NCI-H1105 (cell line): ENCODE measurements at places on chromosomes 6 and 20.

- no peak for DNase-seq
These were observed 21.9 kb upstream of the PNRC1 start for GRCh38 chr6:89058627-89059026.

DNA sequence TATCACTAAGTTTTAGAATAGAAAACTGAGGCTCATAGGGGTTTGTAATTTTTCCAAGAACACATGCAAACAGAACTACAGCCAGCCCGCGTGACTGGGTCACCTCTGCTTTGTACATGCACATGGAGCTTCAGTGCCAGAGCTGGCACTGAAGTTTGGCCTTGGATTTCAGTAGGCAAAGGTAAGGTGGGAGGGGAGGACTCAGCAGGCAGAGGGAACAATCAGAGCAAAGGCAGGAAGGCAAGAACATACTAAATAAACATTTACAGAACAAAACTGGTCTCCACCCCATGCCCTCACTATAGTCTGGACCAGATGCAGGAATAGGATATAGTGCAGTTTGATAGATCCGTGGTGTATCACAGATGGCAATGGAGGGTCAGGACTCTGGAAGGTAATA lies 13.6 kb upstream of the ABRACL start:
- DNase-seq: no peak

DNA sequence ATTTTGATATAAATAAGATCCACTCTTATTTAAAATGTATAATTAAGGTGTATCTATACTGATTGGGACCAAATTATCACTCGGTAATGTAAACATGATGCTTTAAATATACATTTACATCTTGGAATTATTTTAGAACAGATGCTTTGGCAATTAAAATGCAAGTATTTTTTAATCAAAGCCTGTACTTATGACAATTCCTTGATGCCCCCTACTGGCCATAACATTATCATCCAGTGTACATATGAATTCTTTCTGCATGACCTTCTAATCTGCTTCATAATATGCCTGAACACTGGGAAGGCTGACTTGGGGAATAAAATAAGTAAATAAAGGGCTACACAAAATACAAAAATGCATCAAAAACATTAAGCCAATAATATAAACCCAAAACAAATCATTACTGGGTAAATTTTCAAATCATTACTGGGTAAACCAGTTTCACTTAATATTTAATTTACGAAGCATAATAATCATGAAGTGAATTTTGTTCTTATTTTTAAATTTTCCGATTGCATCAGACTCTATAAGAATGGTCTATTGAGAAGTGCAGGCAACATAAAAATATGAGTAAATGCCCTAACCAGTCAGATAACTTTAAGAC lies 65.1 kb downstream of the CGA start:
- DNase-seq: peak; percentile 17

DNA sequence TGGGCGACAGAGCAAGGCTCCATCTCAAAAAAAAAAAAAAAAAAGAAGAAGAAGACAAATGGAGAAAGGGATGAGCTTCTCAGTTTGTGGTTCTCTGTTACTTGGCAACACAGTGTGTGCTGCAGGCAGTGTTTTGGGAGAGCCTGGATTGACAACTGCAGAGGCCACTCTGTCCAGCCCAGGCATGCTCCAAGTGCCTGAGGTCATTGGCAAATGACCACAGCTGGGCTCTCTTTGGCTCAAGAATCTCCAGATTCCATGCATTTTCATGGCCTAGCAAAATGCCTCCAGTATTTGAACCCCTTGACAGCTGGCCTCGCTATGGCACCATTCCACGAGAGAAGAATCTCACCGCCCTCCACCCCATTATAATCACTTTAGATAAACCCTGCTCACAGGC lies 126.2 kb downstream of the ANKRD60 start:
- DNase-seq: no peak

DNA sequence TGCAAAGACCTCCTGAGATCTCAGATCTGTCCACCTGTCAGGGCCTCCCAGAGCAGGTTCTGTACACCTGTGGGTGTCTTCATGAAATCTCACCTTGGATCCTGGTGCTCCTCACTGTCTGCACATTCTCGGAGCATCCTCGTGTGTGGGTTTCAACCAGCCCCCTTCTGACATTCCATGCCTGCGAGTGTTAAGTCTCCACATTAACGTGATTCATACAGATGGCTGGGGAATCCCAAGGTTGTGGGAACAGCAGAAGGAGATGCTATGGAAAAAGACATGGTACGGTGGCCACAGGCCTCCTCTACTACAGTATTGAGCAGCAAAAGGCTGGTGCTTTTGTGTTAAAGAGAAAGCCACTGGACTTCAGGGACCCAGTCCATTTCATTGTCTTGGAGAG lies 556.5 kb downstream of the DHX35 start:
- no peak for DNase-seq

DNA sequence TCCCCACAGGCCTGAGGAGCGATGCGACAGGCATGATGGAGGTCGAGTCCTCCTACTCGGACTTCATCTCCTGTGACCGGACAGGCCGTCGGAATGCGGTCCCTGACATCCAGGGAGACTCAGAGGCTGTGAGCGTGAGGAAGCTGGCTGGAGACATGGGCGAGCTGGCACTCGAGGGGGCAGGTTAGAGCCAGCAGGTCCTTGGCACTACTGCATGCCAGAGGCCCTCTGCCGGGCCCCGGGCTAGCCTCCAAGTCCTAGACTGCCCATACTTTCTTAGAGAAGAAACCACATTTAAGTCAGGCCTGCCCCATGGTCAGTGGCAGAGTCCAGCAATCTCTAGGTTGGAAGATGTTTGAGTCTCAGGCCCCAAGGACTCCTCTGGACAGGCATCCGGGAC lies 32.1 kb downstream of the PKIG start:
- DNase-seq: no peak

GRCh38 chr6:80433010-80433672 lies 326.7 kb downstream of the BCKDHB start:
- no peak for DNase-seq

- DNase-seq: no peak
These were observed 23.1 kb downstream of the STK35 start for GRCh38 chr20:2124564-2125213.

DNA sequence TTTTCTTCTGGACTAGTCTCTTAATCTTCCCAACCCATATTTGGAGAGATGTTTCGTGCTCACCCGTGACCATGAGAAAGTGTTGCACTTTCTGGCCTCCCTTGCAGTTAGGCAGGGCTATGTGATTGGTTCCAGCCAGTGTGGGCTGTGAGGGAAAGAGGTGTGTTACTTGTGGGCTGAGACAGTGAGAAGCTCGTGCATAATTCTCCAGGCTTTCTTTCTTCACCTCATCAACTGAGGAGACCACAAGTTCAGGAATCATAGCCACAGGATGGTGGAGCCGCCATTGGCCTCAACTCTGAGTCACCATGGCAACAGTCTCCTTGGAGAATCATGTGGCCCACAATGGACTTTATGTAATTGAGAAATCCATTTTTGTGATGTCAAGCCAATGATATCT lies 57.5 kb upstream of the FUCA2 start:
- DNase-seq: no peak

DNA sequence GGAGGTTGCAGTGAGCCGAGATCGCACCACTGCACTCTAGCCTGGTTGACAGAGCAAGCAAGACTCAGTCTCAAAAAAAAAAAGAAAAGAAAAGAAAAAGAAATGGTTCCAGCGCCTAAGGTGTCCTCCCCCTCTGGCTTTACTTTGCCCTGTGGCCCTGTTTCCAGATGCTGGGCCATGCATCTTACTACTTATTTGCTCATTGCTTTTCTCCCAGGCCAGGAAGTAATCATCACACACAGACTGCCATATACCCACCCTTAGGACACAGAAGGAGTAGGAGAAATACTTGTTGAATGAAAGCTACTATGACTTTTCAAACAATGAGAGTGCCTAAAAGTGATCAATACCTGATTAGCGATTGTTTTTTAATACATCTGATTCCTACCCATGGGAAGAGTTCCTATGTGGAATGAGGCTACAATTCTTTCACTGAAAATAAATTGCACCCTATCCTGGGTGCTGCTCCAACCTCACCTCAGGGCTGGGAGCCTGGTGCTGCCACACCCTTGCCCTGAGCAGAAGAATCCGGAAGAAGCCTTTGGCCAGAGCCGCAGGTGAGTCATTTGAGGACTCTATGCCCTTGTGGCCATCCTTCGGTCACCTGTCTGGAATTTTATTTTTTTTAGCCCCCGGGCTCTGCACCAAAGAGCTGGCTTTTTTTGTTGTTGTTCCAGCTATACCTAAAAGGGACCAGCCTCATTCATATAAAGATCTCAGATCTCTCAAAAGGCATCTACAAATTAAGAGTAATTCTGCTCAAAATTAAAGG lies 22.7 kb upstream of the TFAP2C start:
- no peak for DNase-seq

DNA sequence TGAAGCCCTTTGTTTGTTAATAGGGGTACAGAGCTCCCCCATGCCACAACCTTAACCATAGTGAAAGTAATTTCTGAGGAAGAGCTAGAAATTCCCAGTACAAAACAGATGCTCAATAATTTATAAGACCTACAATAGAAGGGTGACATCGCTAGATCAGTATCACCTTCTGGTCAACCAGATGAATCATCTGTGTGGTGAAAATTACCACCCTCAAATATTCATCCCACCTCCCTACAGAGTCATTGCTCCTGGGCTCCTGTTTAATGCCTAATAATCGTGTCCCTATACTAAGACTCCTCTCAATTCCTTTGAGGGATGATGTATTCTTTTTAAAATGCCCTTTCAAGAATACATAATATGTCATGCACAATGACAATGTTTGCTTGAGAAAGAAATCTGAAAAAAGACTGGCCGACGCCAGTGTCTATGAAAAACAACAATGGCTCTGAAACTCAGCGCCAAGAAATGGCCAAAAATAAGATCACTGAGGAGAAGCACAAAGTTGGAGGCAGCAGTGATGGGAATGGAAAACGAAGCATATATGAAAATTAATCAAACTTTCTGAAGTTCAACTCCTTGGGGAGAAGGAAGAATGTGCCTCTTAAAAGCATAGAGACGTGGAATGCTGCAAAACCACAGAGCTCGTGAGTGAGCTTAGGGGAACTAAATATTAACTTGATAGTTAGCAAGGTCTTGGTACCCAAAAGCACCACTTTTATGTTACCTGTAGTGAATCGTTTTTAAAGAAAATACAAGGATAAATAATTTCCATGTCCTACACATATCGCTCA lies 11.0 kb upstream of the ADGRF5 start:
- DNase-seq: no peak

DNA sequence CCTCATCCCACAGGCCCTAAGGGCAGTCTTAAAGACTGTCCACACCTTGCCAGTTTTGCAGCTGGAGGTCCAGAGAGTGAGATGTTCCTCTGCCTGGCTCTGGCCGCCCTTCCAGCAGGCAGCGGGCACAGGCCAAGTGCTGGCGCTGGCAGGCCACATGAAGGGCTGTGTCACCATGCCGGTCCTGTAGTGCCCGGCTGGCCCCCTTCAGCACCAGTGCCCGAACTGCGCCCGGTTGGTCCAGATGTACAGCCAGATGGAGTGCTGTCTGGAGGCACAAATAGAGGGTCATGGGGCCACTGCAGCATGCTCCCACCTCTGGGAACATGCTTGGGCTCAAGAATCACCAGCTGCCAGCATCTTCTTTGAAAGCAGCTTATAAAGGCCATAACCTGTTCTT lies 3.8 kb downstream of the NFKBIE start:
- no peak for DNase-seq

DNA sequence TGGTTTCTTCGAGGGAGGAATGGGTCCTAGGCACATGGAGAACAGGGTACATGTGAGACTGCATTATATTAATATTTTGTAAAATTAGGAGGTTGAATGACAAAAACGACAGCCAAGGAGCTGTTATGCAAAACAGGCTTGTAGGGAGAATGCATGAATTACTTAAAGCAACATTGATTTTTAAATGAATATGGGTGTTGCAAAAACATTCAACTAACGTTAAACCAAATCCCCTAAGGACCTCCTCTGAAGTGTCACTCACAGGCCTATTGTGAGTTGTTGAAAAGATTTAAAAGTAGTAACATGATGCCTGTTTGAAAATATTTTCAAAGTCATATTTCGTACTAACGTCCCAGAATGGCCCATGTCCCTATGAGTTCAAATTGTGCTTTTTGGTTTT lies 21.9 kb downstream of the FBXL4 start:
- DNase-seq: no peak

DNA sequence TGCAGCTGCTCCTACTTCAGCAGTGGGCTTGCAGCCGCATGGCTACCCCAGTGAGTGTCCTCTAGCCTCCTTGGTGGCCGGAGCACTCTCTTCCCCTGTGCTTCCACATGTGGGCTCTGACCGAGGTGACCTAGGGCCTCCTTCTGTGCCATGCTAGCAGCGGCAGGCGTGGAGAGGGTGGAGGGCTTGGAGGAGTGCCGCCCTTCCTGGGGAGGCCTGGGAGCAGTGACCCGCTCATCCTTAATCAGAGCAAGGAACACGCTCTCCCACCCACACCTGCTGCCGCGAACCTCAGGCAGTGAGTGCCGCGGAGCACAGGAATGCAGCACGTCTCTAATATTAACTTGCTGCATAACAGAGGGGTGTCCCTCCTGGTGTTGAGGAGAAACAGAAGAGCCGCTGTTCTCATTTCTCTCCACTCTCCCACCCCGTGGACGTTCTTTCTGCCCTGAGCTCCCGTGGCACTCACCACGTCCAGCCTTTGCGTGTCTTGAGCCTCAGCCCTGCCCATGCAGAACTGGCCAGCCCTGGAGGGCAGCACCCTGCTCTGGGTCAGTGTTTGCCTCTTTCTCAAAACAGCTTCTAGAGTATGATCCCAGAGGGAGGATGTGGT lies 31.9 kb downstream of the DUSP22 start:
- no peak for DNase-seq

DNA sequence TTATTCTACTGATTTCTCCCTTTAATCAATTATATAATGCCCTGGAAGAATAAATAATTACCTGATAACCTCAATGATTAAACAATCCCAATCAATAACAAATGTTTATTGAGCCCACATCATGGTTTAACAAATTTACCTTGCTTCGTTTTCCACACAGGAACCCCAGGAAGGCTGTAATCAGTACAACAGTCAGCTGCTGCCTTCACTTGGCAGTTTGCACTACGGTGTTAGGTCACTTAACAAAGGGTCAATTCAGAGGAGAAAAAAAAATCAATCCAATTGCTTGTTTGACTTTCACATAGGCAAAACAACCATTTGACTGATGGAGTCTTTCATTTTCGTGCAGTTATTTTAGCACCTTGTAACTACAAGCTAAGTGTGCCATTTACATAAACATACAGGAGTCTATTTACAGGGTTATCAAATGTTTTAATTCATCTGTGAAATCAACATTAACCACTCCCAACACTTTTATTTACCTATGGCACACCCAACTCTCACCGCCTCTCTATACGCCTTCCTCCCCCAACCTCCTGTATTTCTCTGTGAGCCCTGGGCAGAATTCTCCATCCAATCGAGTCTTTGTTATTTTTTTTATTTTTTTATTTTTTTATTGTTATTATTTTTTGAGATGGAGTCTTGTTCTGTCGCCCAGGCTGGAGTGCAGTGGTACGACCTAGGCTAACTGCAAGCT lies 140.4 kb upstream of the TAB2 start:
- no peak for DNase-seq

DNA sequence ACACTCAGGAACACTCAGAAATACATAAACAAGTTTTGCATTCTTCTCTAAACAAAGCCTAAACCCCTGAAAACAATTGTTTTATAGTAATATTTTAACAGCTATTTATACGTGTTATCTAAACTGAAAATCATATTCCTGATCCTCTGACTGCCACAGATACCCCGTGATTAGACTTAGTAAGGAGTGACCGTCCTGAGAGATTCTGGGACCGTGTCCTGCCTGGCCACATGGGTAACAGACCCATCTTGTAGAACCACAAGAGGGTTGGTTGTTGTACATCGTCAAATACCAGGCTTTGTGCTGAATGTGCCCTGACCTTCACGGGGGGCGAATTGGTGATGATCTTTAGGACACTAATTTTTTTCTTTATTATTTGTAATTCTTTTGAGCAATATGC lies 214.4 kb downstream of the TMEM242 start:
- no peak for DNase-seq
